ENCODE measurements at places on chromosomes 7 and 10.

- no peak for DNase-seq
These were observed 9.0 kb downstream of the SFXN3 start for GRCh38 chr10:101040061-101040460.

DNA sequence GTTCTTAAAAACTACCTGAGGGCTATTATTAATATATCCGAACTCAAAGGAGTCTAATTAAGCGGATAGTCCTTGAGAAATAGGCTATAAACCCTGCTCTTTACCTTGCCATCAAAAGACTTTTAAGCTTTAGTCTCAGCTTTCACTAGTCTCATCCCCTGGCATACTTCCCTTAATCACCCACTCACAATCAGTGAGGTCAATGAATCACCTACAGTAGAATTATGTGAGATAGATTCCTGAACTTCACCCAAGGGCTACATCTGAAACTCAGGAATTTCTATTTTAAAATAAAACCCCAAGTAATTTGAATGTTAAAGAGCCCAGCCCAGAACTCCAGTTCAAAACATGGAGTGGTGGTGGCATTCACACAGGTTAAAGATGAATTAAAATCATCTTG, 108.7 kb downstream of the ETV1 start:
- no peak for DNase-seq

DNA sequence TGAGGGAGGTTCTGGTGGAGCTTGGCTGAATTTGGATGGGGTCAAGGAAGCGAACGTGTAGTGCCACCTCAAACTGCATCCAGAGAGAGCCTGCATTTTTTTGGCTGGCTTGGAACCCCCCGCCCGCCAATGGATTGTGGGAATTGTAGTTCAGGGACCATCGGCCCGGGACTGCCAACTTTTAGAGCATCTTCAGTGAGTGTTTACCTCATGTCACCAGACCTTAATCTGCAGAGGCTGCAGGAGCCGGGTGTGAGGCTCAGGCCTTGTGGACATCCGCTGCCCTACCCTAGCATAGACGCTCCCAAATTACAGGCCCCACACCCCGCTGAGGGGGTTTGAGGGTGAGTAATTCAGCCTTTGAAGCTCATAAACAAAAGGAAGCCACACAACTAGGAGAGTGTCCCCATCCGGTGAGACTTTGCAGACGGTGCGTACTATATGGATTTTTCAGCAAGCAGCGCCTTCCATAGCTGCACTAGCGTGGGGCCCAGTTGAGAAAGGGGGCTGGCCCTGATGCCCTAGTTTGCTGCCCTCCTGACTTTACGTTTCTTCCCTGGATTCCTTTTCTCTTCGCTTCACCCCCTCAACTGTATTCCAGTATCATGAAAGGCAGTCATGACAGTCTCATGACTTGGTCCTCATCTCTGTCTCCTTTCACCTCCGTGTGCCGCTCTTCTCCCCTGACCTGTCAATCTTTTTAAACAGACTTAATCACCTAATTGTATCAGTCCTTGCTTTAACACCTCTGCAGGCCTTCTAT, 717 bp downstream of the CNPY4 start:
- no peak for DNase-seq

- no peak for DNase-seq
These were observed 146.0 kb downstream of the FANK1 start for GRCh38 chr10:126042354-126042753.

DNA sequence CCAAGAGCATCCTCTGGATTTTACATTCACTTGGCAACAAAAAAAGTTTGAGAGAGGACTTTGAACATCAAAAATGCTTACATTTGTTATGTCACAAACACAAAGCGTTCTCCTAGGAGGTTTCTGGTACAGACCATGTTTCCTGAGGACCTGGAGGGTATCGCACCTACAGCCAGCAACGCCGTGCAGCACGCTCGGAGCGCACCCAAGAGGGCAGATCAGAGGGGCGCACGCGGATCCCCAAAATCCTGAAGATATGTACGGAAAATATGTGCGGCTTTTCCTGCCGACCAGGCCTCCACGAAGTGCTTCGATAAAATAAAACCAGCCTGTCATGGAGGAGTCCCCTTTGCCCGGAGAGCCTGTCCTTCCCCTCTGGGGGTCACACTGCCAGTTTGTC, 454.9 kb downstream of the DNAJB6 start:
- DNase-seq: no peak

- DNase-seq: no peak
These were observed 1086.9 kb downstream of the NRG3 start for GRCh38 chr10:82961864-82962263.

DNA sequence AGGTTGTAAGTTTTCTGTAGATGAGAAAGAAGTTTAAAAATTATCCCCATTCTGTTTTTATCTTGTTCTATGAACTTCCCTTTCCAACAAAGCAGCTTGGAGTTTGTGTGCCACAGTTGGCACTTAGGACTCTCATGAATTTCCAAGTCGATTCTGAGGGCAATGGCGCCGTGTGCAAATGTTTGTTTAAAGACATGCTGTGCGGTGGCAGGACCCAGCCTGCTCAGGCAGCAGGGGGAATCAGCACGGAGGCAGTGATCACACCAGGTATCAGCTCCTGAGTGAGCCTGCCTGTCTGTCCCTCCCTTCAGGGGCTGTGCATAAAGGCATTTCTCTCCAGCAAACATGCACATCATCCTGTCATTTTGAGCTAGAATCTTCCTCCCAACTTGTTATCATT, 109.8 kb upstream of the WDR11 start:
- DNase-seq: no peak

DNA sequence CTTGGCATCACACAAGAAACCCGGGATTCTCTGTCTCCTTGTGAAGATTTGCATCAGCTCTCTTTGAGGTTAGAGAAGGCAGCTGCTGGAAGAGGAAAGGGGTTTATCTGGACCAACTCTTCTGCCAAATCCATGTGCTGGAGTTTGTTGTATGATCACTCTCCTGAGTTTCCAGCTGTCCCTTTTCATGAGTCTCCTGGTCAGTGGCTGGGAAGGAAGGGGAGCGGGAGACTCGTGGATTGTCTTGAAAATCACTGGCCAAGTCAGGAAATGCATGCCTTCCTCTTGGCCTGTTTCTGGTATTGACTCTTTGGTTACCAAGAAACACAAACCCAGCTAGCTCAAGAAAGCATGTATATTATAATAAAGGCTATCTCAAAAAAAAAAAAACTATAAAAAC, 38.8 kb downstream of the TACR2 start:
- DNase-seq: peak; percentile 76

DNA sequence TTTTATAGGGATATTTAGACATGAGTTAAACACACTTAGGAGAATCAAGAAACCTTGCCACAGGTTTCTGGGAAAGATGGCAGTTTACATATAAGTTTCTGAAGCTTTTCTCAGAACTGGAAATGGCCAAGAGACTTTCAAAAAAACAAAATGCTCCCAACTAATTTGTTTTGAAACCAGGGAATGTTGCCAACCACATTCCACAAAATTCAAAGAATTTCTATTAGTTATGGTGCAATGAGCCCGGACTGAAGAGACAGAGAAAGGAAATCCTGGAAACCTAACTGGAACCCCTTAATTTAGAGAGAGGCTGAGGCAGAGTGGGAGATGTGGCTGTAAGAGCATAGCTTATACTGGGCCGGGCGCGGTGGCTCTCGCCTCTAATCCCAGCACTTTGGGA, 128.5 kb downstream of the PTEN start:
- DNase-seq: no peak

DNA sequence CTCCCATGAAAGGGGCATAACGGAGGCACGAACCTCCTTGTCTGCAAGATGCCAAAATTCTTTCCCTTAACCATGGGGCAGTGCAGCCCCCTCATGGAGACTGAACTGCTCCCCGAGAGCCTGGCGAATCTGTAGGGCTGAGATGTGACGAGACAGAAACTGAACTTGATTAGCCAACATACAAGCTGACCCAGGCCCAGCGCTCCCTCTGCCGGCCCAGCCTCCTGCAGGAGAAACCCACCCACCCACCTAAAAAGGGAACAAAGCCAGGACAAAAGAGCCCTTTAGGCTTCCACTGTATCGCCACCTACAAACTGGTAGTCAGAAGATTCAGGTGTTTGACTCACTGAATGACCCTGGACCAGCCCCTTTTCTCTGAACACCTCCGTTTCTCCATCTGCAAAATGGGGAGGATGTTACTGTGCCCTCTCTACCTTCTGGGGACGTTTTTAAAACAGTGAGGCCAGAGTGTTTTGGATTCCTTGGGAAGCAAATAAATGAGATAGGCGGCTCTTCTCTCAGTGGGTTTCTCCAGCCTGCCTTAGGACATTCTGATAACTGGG, 58.4 kb downstream of the C10orf105 start:
- no peak for DNase-seq

- peak; percentile 64 for DNase-seq
These were observed 515 bp downstream of the RALA start for GRCh38 chr7:39623732-39624441.

- no peak for DNase-seq
These were observed 3.2 kb upstream of the NCOA4 start for GRCh38 chr10:46033602-46034011.

- DNase-seq: no peak
These were observed 205.6 kb downstream of the MDFIC start for GRCh38 chr7:115127399-115128021.

DNA sequence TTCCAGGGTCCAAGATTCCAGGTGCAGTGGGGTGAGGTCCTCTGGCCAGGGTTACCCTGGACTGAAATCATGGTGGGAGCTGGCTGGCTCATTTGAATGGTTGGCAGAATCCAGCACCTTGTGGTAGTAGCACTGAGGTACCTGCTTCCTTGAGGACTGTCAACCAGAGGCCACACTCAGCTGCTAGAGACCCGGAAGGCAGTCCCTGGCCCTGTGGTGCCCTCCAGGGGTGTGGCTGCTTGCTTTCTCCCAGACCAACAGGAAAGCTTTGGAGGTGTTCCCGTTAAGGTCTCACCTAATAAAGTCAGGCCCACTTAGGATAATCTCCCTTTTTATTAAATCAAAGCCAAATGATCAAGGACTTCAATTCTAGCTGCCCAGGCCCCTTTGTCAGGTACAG, 107.7 kb upstream of the GDF10 start:
- DNase-seq: no peak

- no peak for DNase-seq
These were observed 72.2 kb downstream of the PRKAG2 start for GRCh38 chr7:151804756-151805155.

- peak; percentile 70 for DNase-seq
These were observed 133.6 kb downstream of the ZMIZ1 start for GRCh38 chr10:79202188-79203013.

- peak; percentile 54 for DNase-seq
These were observed 66.2 kb upstream of the NME8 start for GRCh38 chr7:37782166-37782565.

DNA sequence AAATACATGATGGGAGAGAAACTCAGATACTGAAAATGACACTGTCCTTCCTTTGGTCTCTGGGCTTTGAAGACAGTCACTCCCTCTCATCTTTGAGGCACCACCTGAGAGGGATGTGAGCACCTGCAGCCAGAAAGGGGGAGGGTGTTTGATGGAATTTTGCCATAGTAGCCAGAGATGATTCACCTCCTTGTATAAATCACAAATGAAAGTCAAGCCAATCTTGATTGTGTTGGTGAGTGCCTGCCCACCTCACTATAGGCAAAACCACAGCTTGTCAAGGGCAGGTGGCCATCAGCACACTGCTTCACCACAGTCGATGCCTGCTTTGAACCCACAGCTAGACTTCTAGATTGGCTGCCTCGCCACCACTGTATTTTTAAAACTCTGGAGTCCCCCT, 48.2 kb downstream of the PON1 start:
- no peak for DNase-seq

All from kidney (tissue), 22 donors.